Stimulated activated CD4-positive, alpha-beta T cell treated with anti-CD3 and anti-CD28 coated beads, Interleukin-15, amount 100 ng/mL, for 1 hour (primary cell): ENCODE measurements at places on chromosomes 16 and 17.

DNA sequence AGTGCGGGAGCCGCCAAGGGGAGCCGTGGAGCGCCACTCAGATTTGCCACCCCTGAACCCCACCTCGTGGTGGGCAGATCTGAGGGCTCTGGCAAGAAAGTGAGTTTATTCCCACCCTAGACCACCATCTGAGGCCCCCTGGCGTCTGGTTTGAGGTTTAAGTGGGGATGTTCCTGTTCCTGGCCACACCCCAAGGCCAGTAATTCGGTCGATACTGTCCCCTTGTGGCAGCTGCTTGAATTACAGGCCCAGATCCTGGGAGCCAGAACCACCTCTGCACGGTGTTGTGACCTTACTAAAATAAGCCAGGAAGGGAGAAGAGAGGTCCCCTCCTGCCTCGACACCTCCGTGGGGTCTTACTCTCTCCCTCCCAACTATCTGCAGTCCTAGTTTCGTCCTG lies 3.3 kb upstream of the LAT start:
- DNase-seq = no peak

DNA sequence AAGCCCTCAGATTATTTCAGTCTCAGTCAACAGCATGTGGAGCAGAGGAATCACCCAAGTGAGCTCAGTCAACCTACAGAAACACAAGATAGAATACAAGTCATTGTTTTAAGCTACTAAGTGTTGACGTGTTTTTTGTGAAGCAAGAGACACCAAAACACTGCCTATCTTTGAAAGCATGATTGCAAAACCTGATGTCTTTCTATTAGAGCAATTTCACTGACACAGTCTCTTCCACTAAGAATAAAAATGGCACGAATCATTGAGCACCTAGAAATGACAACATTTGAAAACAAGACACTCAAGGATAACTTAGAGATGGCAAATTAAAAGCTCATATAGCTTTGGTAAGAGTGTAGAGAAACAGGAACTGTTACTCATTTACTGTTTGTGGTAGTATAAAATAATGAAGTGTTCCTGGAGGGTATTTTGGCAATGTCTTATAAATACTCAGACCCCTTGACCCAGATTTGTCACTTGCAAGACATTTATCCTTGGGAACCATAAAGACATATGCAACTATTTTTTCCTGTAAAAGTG lies 407.1 kb upstream of the XYLT1 start:
- no peak for DNase-seq

DNA sequence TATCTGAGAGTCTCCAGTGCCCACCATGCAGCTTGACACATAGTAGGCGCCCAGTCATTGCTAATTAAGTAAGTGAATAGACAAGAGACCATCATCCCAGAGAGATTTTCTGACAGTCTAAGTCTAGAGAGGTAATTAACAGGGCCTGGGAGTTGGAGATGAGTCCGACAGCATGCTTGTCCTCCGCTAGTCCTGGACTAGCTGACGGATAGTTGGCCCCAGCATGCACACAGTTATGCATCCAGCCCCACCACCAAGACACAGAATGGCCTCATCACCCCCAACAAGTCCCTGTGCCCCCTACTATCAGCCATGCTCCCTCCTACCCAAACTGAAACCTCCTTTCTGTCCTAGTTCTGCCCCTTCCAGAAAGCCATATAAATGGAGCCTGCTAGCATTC lies 10.0 kb downstream of the GRB7 start:
- DNase-seq = no peak

DNA sequence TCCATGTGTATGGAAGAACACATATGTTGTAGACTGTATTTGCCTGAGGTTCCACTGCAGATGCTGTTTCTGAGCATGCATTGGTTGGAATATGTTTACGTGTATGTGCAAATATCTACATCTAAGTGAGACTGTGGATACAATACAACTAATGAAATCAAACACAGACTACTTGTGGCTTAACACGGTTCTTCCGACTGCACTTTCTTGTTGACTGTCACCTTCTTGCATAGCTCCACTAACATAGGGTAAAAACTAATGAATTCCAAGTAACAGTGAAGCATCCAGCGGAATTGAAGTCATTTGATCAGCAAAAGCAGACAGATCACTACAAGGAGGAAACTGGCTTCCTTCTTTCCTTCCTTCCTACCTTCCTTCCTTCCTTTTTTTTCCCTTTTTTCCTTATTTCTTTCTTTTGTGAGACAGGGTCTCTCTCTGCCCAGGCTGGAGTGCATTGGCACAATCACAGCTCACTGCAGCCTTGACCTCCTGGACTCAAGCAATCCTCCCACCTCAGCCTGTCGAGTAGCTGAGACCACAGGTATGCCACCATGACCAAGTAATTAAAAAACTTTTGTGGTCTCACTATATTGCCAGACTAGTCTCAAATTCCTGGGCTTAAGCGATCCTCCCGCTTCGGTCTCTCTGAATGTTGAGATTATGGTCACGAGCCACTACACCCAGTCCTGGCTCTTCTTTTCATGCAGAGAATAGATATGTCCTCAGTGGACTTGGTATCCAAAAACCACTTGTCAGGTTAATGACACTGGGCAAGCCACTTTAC lies 22.0 kb upstream of the CCL1 start:
- DNase-seq = no peak

- no peak for DNase-seq
Measured at GRCh38 chr17:7119314-7119713, 4.7 kb upstream of the ASGR2 start.

- DNase-seq = no peak
Measured at GRCh38 chr17:2503627-2504026, 8.1 kb downstream of the METTL16 start.

GRCh38 chr16:49350265-49351095 lies 23.1 kb upstream of the C16orf78 start:
- DNase-seq = peak; percentile 33

GRCh38 chr16:75534560-75535205 lies 1.2 kb downstream of the CHST5 start:
- no peak for DNase-seq

- no peak for DNase-seq
Measured at GRCh38 chr17:81371910-81372760, 23.1 kb upstream of the BAHCC1 start.

DNA sequence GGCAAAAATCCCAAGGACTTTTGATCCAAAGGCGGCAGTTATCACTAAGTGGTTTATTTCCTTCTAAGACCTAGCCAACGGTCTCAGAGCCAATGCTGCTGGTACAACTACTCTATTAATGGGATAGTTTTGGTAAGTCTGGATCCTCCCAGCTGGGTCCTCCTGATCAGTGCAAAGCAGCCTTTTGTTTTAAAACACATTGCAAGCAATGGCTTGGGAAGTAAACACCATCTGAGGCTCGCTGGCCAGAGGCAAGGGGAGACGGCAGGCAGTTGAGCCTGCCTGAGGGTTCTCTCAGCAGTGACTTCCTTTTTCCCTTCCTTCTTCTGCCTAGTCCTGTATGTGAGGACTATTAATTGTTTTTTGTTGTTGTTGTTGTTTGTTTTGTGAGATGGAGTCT lies 1.6 kb upstream of the SLC5A10 start:
- no peak for DNase-seq

GRCh38 chr16:87979352-87979751 lies 28.1 kb downstream of the BANP start:
- no peak for DNase-seq

GRCh38 chr17:51050291-51051033 lies 70.2 kb downstream of the SPAG9 start:
- no peak for DNase-seq

DNA sequence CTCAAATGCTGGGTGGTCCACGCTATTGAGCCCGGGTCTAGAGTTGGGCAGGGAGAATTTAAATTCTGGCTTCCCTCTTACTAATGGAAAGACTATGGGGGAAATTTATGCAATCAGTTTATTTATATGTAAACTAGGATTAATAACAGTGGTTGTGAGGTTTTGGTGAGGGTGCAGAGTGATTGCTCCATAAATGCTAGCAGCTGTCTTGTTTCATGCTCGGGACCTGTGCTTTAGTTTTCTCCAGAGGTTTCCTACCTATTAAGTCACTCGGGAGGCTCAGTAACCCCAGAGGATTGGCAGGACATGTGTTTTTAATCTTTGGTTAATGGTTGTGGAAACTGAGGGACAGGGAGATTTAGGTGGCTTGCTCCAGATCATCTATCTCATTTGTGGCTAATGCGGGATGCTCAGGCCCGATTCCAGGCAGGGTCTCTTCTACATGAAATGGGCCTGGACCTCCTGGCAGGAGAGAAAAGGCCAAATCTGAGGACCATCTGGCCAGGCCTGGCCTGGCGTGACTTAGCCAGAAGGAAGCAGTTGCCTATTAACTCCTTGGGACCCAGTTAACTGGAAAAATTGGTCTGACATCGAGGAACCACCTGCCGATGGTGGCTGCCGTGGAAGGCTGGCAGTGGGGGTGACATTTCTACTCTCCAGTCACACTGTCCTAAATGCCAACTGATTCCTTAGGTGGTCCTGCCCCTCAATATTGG lies 2.1 kb downstream of the PRCD start:
- DNase-seq = no peak

- DNase-seq = no peak
Measured at GRCh38 chr16:81238296-81239011, at the start of gene BCO1. BCO1 (plus strand) TSS chr16:81238689; CDS start chr16:81238909, 220 bp downstream.

DNA sequence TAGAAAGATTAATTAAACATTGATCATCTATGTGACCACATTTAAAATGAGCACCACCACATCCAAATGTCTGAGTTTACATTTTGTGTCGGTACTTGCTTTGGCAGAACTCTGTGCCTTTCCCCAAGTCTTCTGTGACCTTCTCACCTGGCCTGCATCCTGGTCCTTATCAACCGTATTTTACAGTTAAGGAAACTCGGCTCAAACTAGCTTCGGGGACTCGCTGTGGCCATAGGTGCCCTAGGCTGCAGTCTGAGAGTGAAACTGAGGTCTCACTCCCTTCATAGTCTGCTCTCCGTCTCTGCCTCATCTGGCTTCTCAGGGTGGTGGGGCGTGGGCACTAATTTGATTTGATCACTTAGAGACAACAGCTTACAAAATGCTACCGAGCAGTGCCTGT lies 555.5 kb downstream of the WWOX start:
- DNase-seq = no peak

DNA sequence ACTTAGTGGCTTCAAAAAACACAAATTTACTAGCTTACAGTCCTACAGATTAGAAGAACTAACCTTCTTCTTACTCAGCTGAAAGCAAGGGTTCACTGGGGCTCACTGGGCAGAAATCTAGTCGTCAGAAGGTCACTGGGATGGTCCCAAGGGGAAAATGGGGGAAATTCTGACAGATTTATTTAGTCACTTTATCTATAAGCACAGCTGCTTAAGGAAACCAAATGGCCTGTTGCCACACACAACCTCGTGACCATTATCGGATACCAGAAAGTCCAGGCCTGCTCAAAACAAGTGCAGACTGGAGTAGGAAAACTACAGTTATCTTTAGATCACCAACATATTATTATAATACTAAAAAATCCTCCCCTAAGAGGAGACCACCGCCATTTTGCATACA lies 374.6 kb upstream of the ASIC2 start:
- no peak for DNase-seq

GRCh38 chr16:1678500-1679098 lies 520 bp downstream of the JPT2 start:
- peak; percentile 22 for DNase-seq

DNA sequence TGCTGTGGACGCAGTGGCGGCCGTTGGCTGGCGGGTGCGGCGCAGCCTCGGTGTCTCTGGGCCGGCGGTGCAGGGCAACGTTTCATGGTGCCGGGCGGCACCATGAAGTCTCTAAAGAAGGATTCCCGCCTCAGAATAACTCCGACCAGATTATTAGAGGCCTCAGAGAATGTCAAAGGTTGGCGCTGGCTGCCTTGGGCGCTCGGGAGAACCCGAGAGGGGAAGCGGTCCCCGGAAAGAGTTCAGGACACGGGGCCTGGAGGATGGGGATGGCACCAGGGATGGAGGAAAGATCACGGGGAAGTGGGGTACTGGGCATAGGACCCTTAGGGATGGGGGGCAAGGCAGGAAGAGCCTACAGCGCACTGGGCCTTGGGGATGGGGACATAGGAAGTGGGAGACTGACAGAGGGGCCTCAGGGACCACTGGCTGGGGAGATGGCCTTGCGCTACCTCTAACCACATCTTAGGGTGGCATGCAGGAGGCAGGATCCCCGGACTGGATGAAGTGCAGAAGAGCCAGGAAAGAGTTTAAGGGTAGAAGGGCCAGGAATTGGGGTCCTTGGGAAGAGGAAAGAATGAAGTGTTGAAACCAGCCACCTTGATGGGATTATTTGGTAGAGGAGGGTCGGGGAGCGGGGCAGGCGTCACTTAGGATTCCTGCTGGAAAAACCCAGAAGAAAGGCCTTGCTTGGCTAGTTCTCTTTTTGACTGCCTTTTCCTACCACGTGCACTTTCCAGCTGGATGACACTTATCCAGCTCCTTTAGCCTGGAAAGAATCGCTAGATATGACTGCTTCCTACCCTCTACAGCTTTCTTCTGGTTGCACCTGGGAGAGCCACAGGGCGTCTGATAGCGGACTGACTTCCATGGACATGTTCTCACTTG lies 578 bp downstream of the MYCBPAP start:
- no peak for DNase-seq

DNA sequence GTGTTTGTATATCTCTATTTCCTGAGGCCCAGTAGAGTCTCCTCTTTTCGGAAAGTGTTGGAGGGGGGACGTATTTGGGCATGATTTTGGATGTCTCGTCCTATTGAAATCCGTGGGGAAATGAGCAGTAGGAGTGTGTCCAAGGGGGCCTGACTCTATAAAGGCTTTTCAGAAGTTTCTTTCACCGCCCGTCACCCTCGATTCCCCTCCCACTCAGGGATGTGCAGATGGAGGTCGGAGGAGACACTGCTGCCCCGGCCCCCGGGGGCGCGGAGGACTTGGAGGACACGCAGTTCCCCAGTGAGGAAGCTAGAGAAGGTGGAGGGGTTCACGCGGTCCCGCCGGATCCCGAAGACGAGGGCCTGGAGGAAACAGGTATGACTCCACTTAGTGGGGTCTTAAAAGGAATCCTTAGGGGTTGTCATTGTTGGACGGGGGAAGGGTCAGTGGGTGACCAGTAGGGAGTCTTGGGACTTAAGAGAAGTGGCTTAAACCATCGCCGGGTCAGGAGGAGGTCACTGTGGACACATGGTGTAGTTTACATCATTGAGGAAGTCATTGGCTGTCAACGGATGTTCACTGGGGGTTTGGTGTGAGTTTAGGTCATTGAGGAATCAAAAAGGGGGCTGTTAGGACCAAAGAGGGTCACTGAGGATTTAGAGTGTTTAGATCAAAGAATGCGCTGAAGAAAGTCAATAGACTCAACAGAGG lies 424 bp downstream of the MON1B start:
- DNase-seq = no peak
